ENCODE measurements at places on chromosomes 5 and 9. TPM values are rescaled to one million over a fixed set of nuclear protein-coding genes. Genes with fewer than 3 reads are reported as not detected.

- no peaks in the 10 kb centered on the region for H3K4me1 ChIP-seq
- H3K27me3 ChIP-seq, result peaks cover 8% of the 10 kb centered on the region
- no peak overlapping the region for H3K27ac ChIP-seq
Measured at GRCh38 chr5:133735346-133735745, 123.0 kb upstream of the FSTL4 start.

MCTP1 gene
- total RNA-seq, result 9.1 TPM

- H3K27me3 ChIP-seq, result no peaks in the 10 kb centered on the region
- peaks cover 5% of the 10 kb centered on the region for H3K4me1 ChIP-seq
- H3K36me3 ChIP-seq, result peaks cover 12% of the 10 kb centered on the region
- DNase-seq, result no peak
Measured at GRCh38 chr5:53575101-53575500, 14.7 kb downstream of the NDUFS4 start.

DNA sequence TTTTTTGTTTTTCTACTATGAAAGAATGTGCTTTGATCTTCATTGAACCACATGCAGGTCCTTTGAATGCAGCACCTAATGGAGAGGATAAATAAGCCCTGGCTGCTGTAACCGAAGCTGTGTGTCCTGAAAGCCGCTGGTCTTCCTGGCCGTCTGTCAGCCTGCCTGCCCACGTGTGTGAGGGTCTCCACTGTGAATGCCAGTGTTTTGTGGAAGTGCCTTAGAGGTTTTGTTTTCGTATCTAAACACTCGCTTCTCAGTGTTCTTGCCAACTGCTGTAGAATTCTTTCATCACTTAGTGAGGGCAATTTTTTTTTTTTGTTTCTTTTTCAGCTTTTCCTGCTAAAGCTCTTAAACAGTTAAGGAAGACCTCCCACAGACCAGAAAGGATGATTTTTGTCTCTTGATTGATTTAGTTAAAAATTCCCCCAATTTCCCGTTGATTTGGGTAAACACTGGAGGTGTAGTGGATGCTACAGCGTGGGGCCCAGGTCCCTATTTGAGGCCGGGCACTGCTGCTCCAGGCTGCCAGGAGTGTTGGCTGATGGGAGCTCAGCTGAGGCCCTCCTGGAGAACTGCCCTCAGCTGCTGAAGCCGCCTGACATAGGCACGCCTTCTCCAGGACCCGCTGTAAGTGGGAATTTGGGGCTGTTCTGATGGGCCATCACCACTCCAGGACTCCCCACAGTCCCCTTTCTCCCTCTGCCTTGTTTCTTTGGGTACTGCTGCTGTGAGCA, 29.2 kb upstream of the PTCH1 start:
- no peak overlapping the region for H3K27ac ChIP-seq
- peaks cover 4% of the 10 kb centered on the region for H3K4me1 ChIP-seq
- no peak overlapping the region for H3K4me3 ChIP-seq
- peaks cover 30% of the 10 kb centered on the region for H3K27me3 ChIP-seq
- no peaks in the 10 kb centered on the region for H3K36me3 ChIP-seq
- DNase-seq, result no peak

PCDH12 gene
- 0.18 TPM for total RNA-seq

- peaks cover 4% of the 10 kb centered on the region for H3K36me3 ChIP-seq
- H3K4me3 ChIP-seq, result no peak overlapping the region
- H3K4me1 ChIP-seq, result peaks cover 48% of the 10 kb centered on the region
- DNase-seq, result no peak
- no peaks in the 10 kb centered on the region for H3K27me3 ChIP-seq
- H3K27ac ChIP-seq, result no peak overlapping the region
Measured at GRCh38 chr5:17398431-17398830, 99.6 kb upstream of the TAF11L2 start.

DNA sequence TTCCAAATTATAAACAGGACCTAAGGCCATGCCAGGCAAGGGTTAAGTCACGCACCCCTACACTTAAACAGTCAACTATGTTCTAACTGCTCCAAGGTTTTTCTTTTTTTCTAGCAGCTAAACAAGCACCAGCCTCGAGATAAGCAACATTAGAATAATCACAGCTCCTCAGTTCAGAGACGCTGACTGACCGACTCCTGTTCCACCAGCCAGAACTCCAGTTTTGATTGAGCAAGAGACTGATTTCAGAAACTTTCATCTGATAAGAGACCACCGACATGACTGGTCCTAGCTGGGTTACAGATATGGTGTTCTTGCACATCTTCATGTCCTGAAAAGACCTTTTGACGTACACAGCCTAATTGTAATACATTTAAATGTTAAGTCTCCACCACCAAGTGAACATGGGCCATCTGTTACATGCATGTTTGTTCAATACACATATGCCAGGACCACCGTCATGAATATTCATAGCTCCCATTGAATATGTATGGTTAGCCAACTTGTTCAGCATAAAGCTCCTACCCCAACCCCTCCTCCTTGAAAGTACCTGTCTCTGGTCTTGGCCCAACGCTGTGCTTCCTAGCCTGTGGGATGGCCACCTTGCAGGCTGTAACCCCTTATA, 23.7 kb upstream of the OTULINL start:
- H3K36me3 ChIP-seq, result no peaks in the 10 kb centered on the region
- H3K27ac ChIP-seq, result peak overlapping the region; percentile 35
- no peak for DNase-seq
- H3K27me3 ChIP-seq, result peaks cover 32% of the 10 kb centered on the region
- H3K4me3 ChIP-seq, result no peak overlapping the region
- peaks cover 8% of the 10 kb centered on the region for H3K4me1 ChIP-seq

GRCh38 chr5:153753645-153754432, 263.4 kb downstream of the GRIA1 start:
- H3K36me3 ChIP-seq, result no peaks in the 10 kb centered on the region
- DNase-seq, result no peak
- no peak overlapping the region for H3K27ac ChIP-seq
